ENCODE measurements at places on chromosomes 12 and 14.

DNA sequence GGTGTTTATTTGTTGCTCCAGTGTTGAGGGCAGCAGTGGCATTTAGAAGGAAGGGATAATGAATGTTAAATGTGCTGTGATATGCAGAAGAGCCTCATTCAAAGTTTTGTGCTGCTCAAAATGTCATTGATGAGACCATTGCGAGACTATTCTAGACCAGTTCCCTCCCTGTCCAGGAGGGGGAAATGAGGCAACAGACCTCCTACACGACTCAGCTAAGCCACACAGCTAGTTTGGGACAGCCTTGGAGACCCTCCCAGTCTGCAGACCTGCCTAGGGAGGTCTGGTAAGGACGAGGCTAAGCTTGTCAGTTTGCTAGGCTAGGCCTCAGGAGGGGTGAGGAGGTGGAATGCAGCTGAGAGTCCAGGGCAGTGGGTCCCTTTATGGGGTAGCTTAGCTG, 116.0 kb downstream of the NRXN3 start:
- DNase-seq: no peak

DNA sequence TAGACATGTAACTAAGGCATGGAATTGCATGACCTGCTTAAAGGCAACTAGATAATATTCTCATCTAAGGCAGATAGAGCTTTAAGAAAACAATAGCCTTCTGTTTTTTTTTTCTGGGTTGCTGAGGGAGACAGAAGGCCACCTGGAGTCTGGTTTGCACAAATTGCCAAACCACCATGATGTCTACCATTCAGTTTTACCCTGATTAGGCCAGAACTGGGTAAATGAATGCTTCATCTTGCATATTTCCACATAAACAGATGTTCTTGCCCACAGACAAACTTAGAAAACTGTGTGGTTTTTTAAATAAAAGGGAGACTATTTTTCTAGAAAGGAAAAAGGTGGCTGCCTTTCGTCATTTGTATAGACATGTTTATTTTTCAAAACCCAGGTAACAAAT, 278.7 kb upstream of the PRICKLE1 start:
- peak; percentile 18 for DNase-seq

DNA sequence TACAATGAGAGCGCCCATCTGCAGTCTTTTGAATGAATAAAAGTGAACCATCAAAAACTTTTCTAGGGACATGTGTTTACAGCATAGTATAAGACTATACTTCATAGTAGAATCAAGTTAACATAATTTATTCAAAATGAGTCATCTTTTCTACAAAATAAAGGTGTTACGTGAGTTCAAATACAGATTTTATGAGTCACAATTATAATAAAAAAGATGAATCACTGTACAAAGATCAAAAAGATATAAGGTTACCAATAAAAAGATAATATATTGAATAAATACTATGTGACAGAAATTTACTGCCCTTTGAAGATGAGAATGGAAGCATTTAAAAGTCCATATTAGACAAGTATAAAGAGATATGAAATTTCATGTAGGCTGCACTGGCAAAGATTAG, 2.8 kb downstream of the MBIP start:
- DNase-seq: peak; percentile 18

GRCh38 chr14:84144166-84144565, 1385.8 kb upstream of the FLRT2 start:
- peak; percentile 0 for DNase-seq

GRCh38 chr14:51682411-51682810, 30.7 kb downstream of the FRMD6 start:
- DNase-seq: no peak

GRCh38 chr12:29807129-29807528, 23.4 kb upstream of the TMTC1 start:
- no peak for DNase-seq

DNA sequence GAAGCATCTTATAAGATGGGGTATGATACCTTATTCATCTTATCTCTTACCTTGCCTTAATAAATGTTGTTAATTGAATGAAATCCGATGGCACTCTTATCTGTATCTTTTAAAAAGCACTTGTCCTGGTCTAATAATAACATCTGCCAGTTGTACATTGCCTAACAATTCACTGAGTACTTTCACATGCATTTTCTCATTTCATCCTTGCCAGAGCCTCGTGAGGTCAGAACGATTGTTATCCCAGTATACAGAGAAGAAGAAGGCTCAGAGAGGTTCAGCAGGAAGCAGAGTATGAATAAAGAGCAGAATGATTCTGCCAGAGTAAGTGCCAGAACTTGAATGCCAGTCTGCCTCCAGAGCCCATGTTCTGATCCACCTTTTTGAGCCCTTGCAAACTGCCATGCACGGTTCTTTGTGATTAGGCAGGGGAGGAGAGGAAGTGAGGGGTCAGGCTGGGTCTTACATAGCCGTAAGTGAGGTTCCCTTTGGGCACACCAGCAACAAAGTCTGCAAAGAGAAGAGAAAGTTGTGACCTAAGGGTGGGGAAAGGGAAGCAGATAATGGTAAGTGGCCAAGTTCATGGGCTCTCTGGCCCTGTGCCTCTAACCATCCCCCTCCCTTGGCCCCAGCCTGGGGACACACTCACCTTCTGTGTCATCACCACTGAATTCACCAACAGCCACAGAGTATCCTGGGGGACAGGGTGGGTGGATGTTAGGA, 11.7 kb downstream of the ITGA5 start:
- no peak for DNase-seq

DNA sequence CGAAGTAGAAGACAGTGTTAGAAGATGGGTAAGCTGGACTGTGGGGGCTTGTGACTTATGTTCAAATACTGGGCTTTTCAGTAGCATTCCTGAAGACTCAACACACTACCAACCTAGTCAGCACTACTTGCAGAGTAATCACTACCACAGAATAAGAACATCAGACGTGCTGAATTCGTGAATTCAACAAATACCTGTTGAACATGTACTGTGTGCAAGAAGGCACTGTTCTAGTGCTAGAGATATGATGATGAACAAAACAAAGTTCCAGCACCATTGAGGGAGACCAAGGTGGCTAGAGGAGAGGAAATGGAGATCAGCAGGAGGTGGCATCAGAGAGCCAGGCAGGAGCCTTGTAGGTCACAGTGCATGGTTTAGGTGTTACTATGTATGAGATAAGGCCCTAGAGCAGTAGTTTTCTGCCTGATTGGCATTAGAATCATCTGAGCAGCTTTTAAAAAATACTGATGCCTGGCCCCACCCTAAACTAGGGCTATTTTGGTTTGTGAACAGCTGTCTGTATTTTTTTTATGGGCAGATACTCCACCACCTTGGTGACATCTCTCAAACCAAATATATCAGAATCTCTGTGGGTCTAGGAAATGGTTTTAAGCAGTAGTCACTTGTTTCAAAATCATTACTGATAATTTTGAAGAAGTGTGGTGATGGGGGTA, 26.8 kb downstream of the FERMT2 start:
- no peak for DNase-seq

DNA sequence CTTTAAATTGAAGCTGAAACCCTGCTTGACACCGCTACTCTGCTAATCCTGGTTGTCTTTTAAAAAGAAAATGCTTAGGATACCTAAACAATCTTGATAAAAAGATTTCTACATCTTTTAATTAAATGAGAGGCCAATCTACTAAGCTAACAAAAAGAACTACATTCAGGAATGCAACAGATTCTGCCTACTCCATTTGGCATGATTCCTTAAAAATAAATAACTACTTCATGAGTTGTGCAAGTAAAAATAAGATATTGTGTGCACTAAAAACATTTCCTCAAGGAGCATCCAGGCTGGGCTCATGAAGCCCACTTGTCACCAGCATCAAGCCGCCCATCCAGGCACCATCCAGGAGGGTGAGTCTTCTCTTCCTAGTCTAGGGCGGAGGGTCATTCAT, 197.5 kb downstream of the PAX9 start:
- DNase-seq: no peak

Measured in A172 (cell line).